ENCODE measurements at places on chromosomes 5 and 9.

GRCh38 chr5:77563475-77563874 lies 71.4 kb upstream of the WDR41 start:
- DNase-seq: no peak

DNA sequence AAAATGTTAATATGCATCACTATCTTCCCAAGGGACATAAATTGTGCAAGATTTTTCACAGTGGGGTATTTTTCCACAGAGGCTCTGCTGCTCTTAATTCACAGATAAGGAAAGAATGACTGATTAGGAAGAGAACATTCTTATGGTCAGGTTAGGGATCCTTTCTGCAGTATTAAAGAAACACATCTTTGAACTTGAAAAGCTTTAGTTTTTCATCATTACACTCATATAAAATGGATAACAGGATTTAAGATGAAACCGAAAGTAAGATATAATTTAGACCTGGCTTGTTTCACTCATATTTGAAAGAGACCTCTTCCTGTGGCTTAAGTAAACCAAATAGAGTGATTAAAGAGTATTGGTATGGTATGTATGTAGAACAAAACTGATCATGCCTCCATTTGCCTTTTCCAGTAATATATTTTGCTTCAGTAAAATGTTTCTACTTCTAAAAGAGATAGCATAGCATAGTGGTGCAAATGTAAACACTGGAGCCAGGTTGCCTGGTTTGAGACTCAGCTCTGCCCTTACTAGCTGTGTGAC lies 160.0 kb downstream of the PRR16 start:
- DNase-seq: no peak

- DNase-seq: no peak
Observed at GRCh38 chr9:96040591-96041461, 165.3 kb downstream of the ERCC6L2 start.

DNA sequence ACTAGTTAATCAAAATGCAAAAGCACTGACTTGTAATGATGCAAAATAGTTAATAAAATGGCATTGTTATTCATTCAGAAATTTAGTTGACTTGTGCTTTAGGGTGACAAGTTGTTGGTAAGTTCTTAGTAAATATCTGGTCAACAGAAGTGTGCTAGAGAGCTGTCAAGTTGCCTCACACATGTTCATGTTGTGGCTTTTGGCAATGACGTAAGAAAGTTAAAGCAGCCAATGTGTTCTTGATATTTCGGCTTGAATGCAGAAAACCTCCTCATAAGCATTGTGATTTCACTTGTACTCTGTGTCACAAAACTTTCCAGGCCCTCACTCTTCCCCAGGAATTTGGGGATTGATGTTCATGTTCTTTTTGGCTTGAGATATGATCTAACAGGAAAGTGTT lies 626.7 kb downstream of the PRR16 start:
- no peak for DNase-seq

DNA sequence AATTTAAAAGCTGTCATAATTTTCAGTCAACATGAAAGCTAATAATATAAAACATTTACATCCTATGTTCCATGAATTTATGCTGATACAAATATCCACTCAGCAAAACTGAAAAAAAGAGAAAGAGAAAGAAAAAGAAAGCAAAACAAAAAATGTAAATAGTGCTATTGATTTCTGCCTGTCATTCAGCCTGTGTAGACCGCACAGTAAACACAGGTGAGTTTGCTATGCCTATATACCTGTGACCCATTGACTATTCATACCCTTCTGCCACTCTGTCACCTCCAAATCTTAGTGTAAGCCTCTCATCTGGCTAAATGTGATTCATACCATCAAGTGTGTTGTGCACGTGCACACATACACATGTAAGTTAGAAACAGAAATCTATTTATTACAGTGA lies 359.0 kb upstream of the RORB start:
- DNase-seq: no peak

DNA sequence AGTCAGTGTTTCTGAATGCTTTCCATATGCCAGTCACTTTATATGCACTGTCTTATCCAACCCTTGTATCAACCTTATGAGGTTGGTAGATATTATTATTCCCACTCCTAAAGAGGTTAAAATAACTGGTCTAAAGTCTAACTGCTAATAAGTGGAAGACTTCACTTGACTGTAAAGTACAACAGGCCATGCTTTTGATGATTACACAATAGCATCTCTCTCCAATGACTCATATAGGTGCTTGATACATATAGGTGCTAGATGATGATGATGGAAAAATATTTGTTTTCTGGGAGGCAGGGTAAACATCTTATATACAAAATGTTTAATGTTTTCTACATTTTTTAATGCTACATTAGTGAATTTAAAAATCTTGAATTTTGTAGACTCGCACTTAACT lies 75.9 kb upstream of the NR3C1 start:
- DNase-seq: no peak

DNA sequence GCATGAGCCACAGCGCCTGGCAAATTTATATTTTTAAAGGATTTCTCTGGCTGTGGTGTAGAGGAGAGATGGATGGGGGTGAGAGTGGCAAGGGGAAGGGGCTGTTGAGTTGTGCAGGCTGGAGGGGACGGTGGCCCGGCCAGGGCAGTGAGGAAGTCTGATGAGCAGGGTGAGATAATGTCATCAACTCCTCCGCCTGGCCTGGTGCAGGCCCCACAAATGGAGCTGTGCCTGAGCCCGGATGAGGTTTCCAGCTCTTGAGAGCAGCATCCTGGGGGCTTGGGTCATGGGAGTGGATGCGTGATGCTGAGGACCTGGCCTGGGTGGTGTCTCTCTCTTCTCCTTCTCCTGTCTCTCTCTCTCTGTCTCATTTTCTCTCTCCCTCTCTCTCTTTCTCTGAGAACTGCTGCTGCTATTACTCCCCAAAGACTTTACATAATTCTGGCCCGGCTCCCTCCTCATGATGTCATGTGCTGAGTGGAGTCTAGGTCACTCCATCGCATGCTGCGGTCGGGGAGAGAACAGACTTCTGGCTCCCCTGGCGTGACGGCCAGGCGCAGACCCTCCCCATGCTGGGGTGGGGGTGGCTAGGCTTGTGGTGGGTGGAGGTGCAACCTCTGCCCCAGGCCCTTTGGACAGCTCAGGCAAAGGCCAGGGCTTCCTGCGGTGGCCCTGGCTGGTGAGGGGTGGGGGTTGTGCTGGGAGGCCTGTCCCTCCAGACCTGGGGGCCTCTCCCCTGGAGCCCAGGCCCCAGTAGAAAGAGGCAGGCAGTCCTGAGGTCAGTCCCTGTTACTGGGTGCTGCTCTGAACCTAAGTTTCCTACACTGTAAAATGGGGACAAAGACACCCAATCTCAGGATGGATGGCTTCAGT lies 26.4 kb downstream of the FGF18 start:
- DNase-seq: no peak

DNA sequence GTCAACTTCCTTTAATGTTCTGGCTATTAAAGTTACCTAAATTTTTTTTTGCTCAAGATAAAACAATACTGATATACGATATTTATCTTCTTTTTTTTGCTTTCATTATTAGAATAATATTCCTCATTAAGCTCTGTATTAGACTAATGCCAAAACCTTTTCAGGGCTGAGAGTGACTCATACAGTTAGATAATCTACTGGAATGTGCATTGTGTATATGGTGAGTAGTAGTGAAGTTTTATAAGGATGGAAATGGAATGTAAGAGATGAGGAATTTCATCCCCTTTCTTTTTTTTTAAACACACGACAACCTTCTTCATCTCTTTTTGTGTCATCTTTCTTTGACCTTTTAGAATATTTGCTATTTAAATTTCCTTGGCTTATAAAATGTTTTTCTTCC lies 268.6 kb downstream of the ISL1 start:
- no peak for DNase-seq

DNA sequence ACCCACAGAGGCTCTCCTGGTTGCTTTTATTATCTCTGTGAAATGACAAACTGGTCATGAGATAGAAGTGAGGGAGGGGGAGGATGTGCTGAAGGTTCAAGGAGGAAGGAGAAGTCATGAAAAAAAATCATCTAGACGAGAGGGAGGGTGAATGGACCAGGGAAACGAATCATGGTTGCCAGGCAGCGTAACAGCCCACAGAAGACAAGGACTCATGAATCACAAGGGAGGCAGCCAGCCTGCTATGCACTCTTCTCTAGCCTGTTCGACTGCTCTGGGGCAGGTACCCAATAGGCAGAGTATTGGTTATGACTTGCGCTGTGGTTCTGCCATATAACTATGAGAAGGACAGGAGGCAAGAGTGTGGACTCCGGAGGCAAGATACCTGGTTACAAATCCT lies 475.2 kb downstream of the CDK5RAP2 start:
- DNase-seq: no peak

DNA sequence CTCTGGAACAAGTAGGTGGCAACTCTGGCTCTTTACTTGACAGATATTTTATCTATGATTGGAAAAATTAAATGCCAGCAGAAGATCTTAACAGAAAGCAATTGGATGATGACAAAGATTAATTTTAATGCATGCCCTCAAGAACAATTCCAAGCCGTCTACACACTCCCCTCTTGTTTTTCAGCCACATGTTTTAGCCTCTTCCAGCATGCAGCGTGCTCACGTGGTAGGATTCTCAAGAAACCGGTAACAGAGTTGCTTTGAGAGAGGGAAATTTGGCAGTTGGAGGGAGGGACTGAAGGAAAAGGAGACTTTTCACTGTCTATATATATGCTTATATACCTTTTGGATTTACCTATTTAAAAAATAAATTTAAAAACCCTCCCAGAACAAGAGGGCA lies 48.3 kb upstream of the FANCC start:
- no peak for DNase-seq

DNA sequence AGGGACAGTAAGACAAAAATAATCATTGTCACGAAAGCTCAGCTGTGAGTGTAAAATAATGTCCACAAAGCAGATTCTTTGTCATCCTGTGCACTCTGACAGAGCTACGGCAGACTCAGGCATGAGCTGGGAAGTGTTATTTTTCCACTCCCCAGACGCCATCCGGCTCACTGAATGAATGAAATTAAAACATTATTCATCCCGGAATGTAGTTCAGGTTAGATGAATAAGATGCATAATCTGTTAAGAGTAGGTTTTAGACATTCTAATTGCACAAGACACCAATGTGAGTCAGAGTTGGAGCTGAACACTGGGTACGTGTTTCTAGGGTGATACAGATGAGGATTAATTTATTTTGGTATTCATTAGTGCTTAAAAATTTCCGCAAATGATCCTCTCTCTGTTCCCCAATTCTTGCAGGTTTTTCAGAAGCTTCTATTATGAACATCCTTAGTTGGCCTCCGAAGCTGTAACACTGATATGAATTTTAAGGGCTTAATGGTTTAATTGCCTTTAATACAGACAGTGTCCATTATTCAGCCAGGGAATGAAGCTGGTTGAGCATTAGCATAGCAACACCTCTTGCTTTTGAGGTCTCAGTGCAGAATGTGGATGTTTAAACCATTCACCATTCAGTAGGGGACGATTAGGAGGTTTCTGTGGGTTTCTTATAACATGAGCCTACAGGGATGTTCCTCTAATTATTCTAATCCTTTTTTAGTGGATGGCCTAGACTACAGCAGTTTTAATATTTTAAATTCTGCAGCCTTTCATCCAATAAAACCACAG lies 65.6 kb upstream of the FRRS1L start:
- DNase-seq: no peak

DNA sequence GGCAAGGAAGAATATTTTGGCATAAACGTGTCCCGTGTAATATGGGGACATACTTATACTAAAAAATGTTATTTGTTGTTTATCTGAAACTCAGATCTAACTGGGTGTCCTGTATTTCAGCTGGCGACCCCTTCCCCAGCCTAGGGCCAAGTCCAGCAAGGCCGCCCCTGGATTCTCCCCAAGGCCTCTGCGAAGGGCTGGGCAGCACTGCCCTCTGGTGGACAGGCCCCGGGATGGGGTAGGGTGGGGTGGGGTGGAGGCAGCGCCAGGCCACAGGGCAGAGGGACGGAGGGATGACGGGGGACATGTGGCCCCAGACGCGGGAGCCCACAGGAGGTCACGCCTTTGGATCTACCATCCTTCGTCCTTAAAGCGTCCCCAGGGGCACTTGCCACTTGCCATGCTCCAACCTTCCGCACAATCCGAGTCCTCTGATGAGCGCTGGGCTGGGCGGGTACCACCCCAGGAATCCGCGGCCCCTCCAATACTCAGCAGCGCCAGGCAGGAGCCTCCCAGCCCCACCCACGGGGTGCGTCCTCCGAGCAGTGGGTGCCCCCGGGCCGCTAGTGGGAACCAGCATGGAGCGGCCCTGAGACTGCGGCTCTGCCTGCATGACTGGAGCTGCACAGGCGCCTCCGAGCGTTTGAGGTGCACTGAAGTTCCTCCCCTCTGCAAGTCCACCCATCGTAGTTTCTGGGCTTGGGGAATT lies 7.1 kb upstream of the AGPAT2 start:
- DNase-seq: peak; percentile 79

DNA sequence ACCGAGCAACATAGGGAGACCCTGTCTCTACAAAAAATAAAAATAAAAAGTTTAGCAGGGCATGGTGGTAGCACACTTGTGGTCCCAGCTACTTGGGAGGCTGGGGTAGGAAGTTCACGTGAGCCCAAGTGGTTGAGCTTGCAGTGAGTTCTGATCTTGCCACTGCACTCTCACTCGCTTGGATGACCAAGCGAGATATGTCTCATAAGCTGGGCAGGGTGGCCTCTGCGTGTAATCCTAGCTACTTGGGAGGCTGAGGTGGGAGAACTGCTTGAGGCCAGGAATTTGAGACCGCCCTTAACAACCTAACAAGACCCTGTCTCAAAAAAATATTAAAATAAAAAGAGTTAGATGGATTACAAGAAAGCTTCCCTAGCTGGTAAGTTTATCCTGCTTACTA lies 32.5 kb downstream of the RASA1 start:
- no peak for DNase-seq

- DNase-seq: no peak
Observed at GRCh38 chr5:118844351-118844750, 144.0 kb downstream of the DTWD2 start.

- DNase-seq: no peak
Observed at GRCh38 chr5:97670447-97670846, 487.4 kb upstream of the RIOK2 start.

GRCh38 chr9:30932226-30932625 lies 1452.2 kb upstream of the ACO1 start:
- no peak for DNase-seq

DNA sequence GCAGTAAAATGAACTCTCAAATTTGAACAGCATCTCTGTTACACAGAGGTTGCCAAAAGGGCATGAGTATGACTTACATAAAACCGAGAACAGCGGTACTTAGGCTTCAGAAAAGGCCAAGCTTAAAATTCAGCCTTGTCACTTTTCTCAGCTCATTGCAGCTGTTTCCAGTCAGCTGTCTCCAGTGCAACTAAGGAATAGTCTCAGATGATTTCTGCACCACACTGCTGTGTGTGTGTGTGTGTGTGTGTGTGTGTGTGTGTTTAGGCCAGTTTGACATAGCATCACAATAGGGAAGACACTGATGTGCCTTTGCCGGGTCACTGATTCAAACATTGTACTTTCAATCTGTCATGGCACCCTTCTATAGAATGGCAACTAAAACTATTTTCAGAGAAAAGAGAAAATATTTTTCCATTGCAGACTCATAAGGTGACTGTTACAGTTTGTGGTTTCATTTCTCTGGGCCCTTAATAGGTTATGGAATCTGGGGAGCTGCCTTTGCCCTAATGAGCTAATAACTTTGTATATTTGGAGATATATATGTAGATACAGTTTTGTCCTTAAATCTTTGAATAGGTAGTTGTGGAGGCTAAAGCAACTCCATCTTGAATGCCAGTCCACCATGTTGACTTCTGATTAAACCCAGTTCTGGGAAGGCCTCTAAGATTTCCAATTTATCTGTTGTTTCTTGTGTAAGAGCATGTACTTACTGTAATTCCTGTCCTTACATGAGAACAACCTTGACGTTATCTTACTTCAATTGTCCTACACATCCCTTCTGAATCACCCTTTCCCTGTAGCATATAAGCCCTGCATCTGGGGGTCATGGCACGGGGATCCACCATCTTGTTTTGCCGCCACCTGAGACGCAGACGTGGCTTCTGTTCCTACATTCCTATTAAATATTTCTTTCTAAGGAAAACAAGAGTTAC lies 4.5 kb downstream of the LSM11 start:
- DNase-seq: no peak

All from suppressor macrophage treated with lipopolysaccharide for 4 hours (primary cell).